ENCODE measurements at places on chromosomes 13 and 19.

DNA sequence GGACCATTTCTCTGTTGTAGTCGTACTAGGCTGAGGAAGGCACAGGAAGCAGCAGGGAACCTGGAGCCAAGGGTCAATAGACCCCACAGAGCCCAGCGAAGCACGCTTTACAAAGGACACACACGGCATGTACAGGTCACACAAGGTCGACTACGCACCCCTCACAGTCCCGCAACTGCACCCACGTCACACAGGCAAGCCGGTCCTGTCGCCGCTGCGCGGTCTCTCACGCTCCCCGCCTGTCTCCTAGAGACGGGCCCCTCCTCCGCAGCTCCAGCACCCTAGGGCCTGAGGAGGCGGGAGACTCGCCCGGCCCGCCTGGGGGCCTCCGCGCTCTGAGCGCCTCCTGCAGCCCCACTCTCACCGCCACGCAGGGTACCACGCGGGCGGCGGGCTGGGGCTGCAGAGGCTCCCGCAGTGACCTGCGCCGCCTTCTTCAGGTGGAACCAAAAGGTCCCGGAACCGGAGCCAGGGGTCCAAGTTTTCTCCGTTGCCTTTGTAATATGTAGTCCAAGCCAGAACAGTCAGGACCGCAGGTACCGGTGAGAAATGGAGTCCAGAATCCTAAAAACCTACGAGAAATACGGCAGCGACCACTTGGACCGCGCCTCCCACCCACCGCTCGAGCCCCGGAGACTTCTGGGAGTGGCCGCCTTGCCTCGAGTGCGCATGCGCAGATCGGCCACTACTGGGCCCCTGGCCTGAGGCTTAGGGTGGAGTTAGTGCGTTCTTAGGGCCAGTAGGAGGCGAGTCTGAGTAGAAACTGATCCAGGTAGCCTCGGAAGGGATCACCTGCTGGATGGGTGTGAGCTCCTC, at the start of gene ZNF607:
Gene ZNF607, minus strand, starts transcription at position 651 of the 816 bp plus-strand sequence. CDS start 8,143 bp downstream, outside the sequence.
- DNase-seq, result peak; percentile 91

DNA sequence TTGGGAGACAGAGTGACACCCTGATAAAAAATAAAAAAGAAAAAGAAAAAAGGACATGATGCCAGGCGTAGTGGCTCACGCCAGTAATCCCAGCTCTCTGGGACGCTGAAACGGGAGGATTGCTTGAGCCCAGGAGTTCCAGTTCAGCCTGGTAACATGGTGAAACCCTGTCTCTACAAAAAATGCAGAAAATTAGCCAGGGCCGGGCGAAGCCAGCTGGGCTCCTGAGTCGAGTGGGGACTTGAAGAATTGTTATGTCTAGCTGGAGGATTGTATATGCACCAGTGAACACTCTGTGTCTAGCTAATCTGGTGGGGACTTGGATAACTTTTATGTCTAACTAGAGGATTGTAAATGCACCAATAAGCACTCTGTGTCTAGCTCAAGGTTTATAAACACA, 32.3 kb downstream of the TMPRSS9 start:
- DNase-seq, result no peak

DNA sequence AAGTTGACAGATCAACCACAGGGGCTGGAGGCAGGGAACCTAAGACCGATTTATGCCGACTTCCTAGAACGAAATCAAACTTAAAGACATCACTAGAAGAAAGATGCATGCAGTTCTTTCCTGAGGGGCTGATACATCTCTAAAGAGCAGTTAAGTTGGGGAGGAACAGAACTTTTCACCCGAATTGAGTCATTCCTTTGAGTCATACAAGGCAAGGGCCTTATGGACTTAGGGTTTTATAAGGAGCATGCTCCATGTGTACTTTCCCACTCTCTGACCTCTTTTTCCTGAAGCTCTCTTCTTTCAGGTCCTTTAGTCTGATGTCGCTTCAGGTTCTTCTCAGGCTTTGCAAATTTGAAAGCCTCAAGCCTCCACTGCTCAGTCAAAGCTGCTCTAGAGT, 7.9 kb upstream of the FBXL3 start:
- no peak for DNase-seq

DNA sequence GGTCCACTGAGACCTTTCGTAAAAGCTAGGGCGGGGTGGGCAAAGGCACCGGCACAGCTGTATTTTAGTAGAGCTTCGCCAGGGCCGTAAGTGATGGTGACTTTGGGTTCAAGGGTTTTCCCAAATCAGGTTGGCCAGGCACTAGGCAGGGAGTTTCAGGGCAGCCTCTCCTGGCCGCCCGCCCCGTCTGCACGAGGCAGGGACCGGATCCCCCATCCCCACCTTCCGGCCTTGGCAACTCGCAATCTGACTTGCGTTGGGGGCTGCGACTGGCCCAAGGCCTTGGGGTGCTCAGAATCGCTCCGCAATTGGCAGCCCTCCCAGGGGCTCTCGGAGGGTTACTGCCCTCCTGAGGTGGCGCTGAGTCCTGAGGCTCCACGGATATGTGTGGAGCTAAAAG, 4.1 kb upstream of the ZIC5 start:
- DNase-seq, result no peak

GRCh38 chr19:47057328-47057727, 8.9 kb upstream of the TMEM160 start:
- DNase-seq, result no peak

DNA sequence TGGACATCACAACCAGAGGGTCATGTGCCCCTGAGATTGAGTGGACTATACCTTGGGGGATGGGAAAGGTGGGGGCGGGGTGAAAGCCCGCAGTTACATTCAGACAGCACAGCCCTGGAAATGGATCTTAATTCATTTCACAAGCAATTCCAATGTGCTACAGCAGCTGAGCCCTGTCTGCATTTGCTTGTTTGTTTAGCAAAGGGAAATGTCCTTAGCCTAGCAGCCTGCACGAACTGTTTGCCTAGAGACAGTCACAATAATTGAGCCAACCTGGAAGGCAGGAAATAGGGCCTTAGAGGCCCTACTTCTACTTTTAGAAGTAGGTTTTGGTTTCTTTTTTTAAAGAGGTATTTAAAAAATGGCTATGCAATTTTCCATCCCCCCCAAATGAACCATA, 177.3 kb upstream of the KL start:
- DNase-seq, result peak; percentile 76

- DNase-seq, result peak; percentile 96
These were observed at the start of gene ZNF471 for GRCh38 chr19:56507446-56508289. Gene ZNF471 (plus strand): TSS chr19:56507855. CDS start chr19:56511572, 3,717 bp downstream.

GRCh38 chr19:344625-345319, at the start of gene MIER2:
Gene MIER2 (minus strand): TSS chr19:344796. CDS start chr19:344782, 14 bp downstream.
- DNase-seq, result peak; percentile 44

GRCh38 chr19:6268382-6268771, 11.4 kb downstream of the MLLT1 start:
- DNase-seq, result no peak

GRCh38 chr13:48476686-48477085, 56.2 kb downstream of the RCBTB2 start:
- no peak for DNase-seq

- no peak for DNase-seq
These were observed 11.3 kb upstream of the IGSF23 start for GRCh38 chr19:44602081-44602480.

DNA sequence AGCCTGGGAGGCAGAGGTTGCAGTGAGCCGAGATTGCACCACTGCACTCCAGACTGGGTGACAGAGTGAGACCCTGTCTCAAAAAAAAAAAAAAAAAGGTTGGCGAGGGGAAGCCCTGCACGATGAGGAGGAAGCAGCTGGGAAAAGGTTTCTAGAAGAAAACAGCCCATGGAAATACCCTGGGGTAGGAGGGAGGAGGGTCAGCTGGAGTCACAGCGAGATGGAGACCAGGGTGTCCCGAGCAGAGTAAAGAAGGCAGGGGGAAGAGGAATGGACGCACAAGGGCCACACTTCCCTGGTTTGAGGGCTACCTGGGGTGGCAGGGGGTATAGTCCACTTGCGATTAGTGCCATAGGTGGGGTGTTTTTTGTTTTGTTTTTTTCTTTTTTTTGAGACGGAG, 6.4 kb downstream of the KANK3 start:
- no peak for DNase-seq

- DNase-seq, result no peak
These were observed 85.9 kb downstream of the GJA3 start for GRCh38 chr13:20074966-20075365.

DNA sequence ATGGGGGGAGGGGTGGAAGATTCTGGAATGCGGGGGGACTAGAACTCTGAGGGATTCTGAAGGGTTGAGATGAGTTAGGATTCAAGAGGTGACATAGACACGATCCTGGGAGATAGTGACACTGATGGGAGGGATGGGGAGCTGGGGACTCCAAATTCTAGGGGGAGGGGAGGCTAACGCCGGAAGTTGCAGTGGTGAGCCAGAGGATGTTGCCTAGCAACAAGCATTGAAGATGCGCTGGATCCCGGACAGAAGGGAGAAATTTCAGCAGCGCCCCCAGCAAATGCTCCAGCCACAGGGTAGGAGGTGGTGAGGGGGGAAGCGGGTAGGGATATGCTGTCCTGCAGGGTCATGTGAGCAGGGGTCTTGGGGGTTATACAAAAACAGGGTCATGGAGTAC, 6.9 kb upstream of the LTBP4 start:
- no peak for DNase-seq

Measured in right renal cortex interstitium (tissue), 3 donors.